ENCODE measurements at places on chromosomes 5 and 9. TPM values are rescaled to one million over a fixed set of nuclear protein-coding genes. Genes with fewer than 3 reads are reported as not detected.
A peak's percentile ranks its signal among the peaks of the same experiment; 100 is the strongest.

GRCh38 chr9:115717298-115717697, 436.3 kb upstream of the PAPPA start:
- H3K4me1 ChIP-seq: no peaks in the 10 kb centered on the region
- H3K27ac ChIP-seq: no peak overlapping the region
- H3K27me3 ChIP-seq: no peaks in the 10 kb centered on the region

- no peaks in the 10 kb centered on the region for H3K27me3 ChIP-seq
- no peak overlapping the region for H3K4me3 ChIP-seq
- no peak overlapping the region for H3K27ac ChIP-seq
- no peaks in the 10 kb centered on the region for H3K4me1 ChIP-seq
- no peak for DNase-seq
- no peaks in the 10 kb centered on the region for H3K36me3 ChIP-seq
Observed at GRCh38 chr9:101652601-101653175, 57.9 kb upstream of the PPP3R2 start.

Gene RFESD
- 4.3 TPM for total RNA-seq

GRCh38 chr9:8733131-8733954, 933.8 kb upstream of the DMAC1 start:
- H3K27me3 ChIP-seq: no peaks in the 10 kb centered on the region
- no peaks in the 10 kb centered on the region for H3K36me3 ChIP-seq
- no peak overlapping the region for H3K27ac ChIP-seq
- H3K4me3 ChIP-seq: peak overlapping the region; percentile 39

- no peak overlapping the region for H3K4me3 ChIP-seq
- DNase-seq: no peak
- H3K27me3 ChIP-seq: no peaks in the 10 kb centered on the region
- H3K27ac ChIP-seq: no peak overlapping the region
Observed at GRCh38 chr5:128904805-128905567, 60.3 kb upstream of the SLC27A6 start.

- no peaks in the 10 kb centered on the region for H3K27me3 ChIP-seq
- DNase-seq: no peak
- peak overlapping the region; percentile 89 for H3K27ac ChIP-seq
- H3K4me3 ChIP-seq: no peak overlapping the region
Observed at GRCh38 chr9:93205896-93206575, 22.1 kb downstream of the WNK2 start.

Gene NSG2
- total RNA-seq: 0.32 TPM

GRCh38 chr9:72155301-72155700, 6.1 kb downstream of the GDA start:
- H3K4me1 ChIP-seq: no peaks in the 10 kb centered on the region
- peaks cover 4% of the 10 kb centered on the region for H3K27me3 ChIP-seq
- DNase-seq: no peak
- H3K4me3 ChIP-seq: no peak overlapping the region
- H3K36me3 ChIP-seq: no peaks in the 10 kb centered on the region
- H3K27ac ChIP-seq: no peak overlapping the region

DNA sequence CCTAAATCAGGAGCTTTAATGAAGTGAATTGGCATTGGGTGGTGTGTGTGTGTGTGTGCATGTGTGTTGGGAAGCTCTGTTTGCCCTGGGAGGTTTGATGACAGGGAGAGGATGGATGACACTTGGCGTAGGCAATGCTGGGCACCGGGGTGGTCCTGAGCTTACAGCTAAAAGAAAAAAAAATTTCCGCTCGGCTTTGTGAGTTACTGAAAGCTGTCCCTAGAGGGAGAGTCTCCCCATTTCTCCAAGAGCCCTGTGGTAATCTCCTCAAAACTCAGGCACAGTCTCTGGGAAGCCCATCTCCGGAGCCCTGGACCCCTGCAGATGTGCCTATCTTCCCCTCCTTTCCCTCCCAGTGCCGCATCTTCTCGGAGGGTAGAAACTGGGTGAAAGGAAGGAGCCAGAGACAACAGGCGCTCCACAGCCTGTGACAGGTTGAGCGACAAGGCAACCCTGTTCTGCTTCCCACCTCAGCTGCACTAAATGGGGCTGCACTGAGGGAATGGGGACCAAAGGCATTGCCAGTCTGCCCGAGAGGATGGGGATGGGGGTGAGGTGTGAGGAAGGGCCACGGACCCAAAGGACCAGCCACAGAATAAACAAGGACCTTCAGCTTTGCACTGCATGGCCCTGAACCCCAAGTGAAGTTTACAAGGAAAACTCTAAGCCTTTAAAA, 35.8 kb upstream of the TIFAB start:
- H3K27ac ChIP-seq: no peak overlapping the region
- no peak for DNase-seq
- H3K36me3 ChIP-seq: no peaks in the 10 kb centered on the region
- H3K4me3 ChIP-seq: no peak overlapping the region
- peaks cover 17% of the 10 kb centered on the region for H3K4me1 ChIP-seq
- H3K27me3 ChIP-seq: peaks cover 90% of the 10 kb centered on the region

Gene SLC25A2
- total RNA-seq: not detected

Gene HTR1A
- not detected for total RNA-seq

GRCh38 chr5:147939431-147940114, 33.2 kb upstream of the C5orf46 start:
- no peaks in the 10 kb centered on the region for H3K27me3 ChIP-seq
- H3K27ac ChIP-seq: no peak overlapping the region
- no peaks in the 10 kb centered on the region for H3K4me1 ChIP-seq
- H3K4me3 ChIP-seq: no peak overlapping the region
- no peaks in the 10 kb centered on the region for H3K36me3 ChIP-seq

GRCh38 chr5:15600035-15600434, 100.1 kb downstream of the FBXL7 start:
- no peak for DNase-seq
- no peaks in the 10 kb centered on the region for H3K27me3 ChIP-seq
- H3K4me3 ChIP-seq: no peak overlapping the region
- no peaks in the 10 kb centered on the region for H3K4me1 ChIP-seq
- no peaks in the 10 kb centered on the region for H3K36me3 ChIP-seq
- H3K27ac ChIP-seq: no peak overlapping the region

Gene CDC20B
- not detected for total RNA-seq

All from heart right ventricle (tissue), 16 donors.